ENCODE measurements at places on chromosomes 3 and 15.
A peak's percentile ranks its signal among the peaks of the same experiment; 100 is the strongest.

GRCh38 chr15:95635666-95636065 lies 694.8 kb upstream of the NR2F2 start:
- no peaks in the 10 kb centered on the region for H3K36me3 ChIP-seq
- no peak overlapping the region for H3K27ac ChIP-seq
- H3K4me1 ChIP-seq, result no peaks in the 10 kb centered on the region
- no peaks in the 10 kb centered on the region for H3K27me3 ChIP-seq

GRCh38 chr3:187741403-187742350 lies 3.6 kb downstream of the BCL6 start:
- H3K4me1 ChIP-seq, result peaks cover 67% of the 10 kb centered on the region

GRCh38 chr3:136856665-136857064 lies 5.3 kb upstream of the NCK1 start:
- no peak for DNase-seq
- peaks cover 14% of the 10 kb centered on the region for H3K4me1 ChIP-seq
- H3K27me3 ChIP-seq, result no peaks in the 10 kb centered on the region
- H3K27ac ChIP-seq, result no peak overlapping the region
- H3K4me3 ChIP-seq, result no peak overlapping the region

GRCh38 chr3:127367593-127367992 lies 79.7 kb upstream of the PRR20G start:
- no peak overlapping the region for H3K4me3 ChIP-seq
- DNase-seq, result no peak
- H3K27ac ChIP-seq, result no peak overlapping the region

GRCh38 chr3:94301366-94301765 lies 238.5 kb downstream of the NSUN3 start:
- H3K4me3 ChIP-seq, result no peak overlapping the region
- H3K27me3 ChIP-seq, result no peaks in the 10 kb centered on the region
- H3K36me3 ChIP-seq, result no peaks in the 10 kb centered on the region

GRCh38 chr3:53613125-53613524 lies 118.7 kb downstream of the CACNA1D start:
- H3K36me3 ChIP-seq, result no peaks in the 10 kb centered on the region
- no peak overlapping the region for H3K27ac ChIP-seq
- DNase-seq, result no peak
- no peaks in the 10 kb centered on the region for H3K4me1 ChIP-seq
- peaks cover 22% of the 10 kb centered on the region for H3K27me3 ChIP-seq

DNA sequence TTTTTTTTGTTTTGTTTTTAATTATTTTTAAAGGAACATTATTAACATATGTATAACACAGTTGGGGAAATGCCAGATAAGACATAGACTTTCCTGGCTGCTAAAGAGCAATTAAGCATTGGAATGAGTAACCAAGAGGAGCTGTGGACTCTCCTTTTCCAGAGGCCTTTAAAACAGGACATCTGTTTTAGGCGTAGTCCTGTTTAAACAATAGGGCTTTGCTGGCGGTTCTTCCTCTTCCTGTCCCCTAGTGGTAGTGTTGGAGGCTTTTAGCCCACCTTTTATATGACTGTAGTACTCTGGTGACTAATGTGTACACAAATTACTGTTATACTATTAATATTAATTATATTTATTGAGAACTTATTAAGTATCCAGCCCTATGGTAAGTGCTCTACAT lies 81.9 kb downstream of the PPARG start:
- H3K4me1 ChIP-seq, result no peaks in the 10 kb centered on the region
- peaks cover 49% of the 10 kb centered on the region for H3K27me3 ChIP-seq
- H3K36me3 ChIP-seq, result no peaks in the 10 kb centered on the region
- H3K27ac ChIP-seq, result no peak overlapping the region
- H3K4me3 ChIP-seq, result no peak overlapping the region
- DNase-seq, result no peak

- DNase-seq, result no peak
- H3K27ac ChIP-seq, result no peak overlapping the region
- no peaks in the 10 kb centered on the region for H3K36me3 ChIP-seq
- no peaks in the 10 kb centered on the region for H3K4me1 ChIP-seq
- peaks cover 18% of the 10 kb centered on the region for H3K27me3 ChIP-seq
Measured at GRCh38 chr15:69360642-69361041, 53.5 kb upstream of the KIF23 start.

GRCh38 chr3:153244961-153245360 lies 82.9 kb downstream of the RAP2B start:
- H3K4me1 ChIP-seq, result peaks cover 18% of the 10 kb centered on the region
- no peaks in the 10 kb centered on the region for H3K27me3 ChIP-seq
- H3K36me3 ChIP-seq, result no peaks in the 10 kb centered on the region

DNA sequence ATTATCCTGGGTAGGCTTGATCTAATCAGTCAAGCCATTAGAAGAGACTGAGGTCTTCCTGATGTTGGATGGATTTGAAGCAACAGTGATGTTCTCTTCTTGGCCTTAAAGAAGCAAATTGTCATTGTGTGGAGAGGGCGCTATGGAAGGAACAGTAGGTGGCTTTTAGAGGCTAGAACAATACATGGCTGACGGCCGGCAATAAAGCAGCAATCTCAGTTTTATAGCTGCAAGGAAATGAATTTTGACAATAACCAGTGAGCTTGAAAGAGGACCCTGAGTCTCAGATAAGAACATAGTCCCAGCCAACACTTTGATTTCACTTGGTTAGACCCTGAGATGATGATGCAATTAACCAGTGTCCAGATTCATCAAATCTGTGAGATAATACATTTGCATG lies 302.1 kb downstream of the NSUN3 start:
- no peaks in the 10 kb centered on the region for H3K36me3 ChIP-seq
- DNase-seq, result no peak
- no peak overlapping the region for H3K4me3 ChIP-seq
- H3K4me1 ChIP-seq, result no peaks in the 10 kb centered on the region

- no peak overlapping the region for H3K27ac ChIP-seq
- H3K36me3 ChIP-seq, result no peaks in the 10 kb centered on the region
- peaks cover 35% of the 10 kb centered on the region for H3K27me3 ChIP-seq
- DNase-seq, result no peak
- H3K4me3 ChIP-seq, result no peak overlapping the region
Measured at GRCh38 chr15:91632176-91632575, 221.3 kb upstream of the SLCO3A1 start.

DNA sequence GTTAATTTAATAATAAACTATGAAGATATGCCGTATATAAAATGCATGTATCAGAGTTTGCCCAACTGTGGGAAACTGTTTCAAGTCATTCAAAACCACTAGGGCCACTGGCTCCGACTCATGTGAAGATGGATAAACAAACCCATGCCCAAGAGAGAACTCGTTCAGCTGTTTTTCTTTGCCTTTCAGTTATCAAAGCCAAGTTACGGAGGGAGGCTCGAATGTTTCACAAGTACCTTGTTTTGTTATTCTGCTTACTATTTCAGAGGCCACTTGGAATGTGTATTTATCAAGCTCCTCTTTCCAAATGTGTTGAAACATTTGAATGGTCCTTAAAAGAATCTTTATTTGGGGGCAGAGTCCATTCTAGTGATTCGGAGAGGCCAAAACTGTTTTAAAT lies 82.1 kb downstream of the DUT start:
- H3K4me1 ChIP-seq, result no peaks in the 10 kb centered on the region
- DNase-seq, result no peak
- no peak overlapping the region for H3K4me3 ChIP-seq

DNA sequence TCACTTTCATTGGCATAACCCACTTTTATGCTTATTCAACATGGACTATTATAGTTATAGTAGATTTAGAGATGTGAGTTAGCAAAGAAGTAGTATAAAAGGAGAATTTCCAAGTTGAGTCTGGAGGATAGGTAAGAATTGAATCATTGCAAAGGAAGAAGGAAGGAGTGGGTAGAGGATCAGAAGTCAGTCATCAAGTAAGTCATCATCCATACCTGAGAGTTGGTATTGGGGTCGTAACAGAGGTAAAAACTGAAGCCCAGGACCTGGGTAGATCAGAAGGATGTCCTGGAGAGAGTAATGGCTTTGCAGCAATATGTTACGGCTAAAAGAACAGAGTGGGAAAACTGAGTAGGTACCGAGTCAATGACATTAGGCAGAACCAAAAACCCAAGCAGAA lies 265.7 kb downstream of the SUCLG2 start:
- H3K27ac ChIP-seq, result no peak overlapping the region
- peaks cover 3% of the 10 kb centered on the region for H3K36me3 ChIP-seq
- peaks cover 10% of the 10 kb centered on the region for H3K4me1 ChIP-seq
- no peak overlapping the region for H3K4me3 ChIP-seq
- DNase-seq, result no peak

DNA sequence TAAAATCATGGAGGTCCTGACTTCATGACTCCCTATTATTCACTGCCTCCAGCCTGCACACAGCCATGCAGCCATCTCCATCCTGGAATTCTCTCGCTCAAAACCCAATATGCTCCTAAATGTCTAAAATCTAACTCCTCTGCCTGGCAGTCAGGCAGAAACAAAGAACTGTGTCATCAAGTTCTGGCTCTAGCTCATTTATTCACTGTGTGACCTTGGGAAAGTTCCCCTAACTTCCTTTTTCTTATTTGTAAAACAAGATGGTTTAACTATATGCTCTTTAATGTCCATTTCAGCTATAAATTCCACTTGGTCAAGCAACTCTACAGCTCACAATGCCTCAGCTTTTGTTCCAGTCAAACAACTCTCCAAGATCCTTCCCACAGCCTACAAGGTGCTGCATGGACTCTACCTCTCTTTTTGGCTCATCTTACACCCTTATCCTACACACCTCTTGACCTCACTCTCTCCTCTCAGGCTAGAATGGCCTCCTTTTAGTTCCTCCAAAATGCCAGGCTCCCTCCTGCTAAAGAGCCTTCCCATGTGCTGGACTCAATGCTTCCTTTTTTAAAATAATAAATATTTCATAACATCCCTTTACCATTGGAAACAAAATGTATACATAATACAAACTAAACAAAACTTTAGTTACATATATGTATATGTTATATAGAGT lies 16.4 kb downstream of the PIK3CB start:
- no peak overlapping the region for H3K4me3 ChIP-seq
- DNase-seq, result no peak
- no peaks in the 10 kb centered on the region for H3K27me3 ChIP-seq
- H3K4me1 ChIP-seq, result peaks cover 19% of the 10 kb centered on the region

- peaks cover 29% of the 10 kb centered on the region for H3K27me3 ChIP-seq
- H3K4me1 ChIP-seq, result no peaks in the 10 kb centered on the region
- H3K4me3 ChIP-seq, result no peak overlapping the region
- no peak overlapping the region for H3K27ac ChIP-seq
- H3K36me3 ChIP-seq, result no peaks in the 10 kb centered on the region
Measured at GRCh38 chr15:66934868-66935520, 130.4 kb upstream of the SMAD3 start.

DNA sequence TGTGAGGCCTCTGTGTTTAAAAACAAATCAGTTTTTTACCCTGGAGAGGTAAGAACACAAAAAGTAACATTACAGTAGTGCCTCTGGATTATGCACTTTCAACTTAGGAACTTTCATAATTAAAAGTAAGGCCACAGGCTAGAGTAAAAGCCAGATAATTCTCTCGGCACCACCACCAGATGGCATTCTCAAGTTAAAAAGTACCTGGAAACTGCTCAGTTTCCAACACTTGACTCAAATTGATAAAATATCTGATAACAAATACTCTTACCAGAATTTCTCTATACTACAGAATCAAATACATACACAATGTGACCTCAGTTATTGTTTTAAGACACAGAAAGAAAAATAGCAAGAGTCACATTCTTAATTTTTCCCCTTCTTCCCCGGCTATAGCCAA lies 19.9 kb downstream of the SPICE1 start:
- no peak overlapping the region for H3K27ac ChIP-seq
- peaks cover 7% of the 10 kb centered on the region for H3K36me3 ChIP-seq
- H3K27me3 ChIP-seq, result no peaks in the 10 kb centered on the region
- DNase-seq, result peak; percentile 21

GRCh38 chr3:130699765-130700164 lies 46.9 kb downstream of the PIK3R4 start:
- H3K4me3 ChIP-seq, result no peak overlapping the region
- DNase-seq, result no peak
- no peak overlapping the region for H3K27ac ChIP-seq
- H3K36me3 ChIP-seq, result peaks cover 42% of the 10 kb centered on the region

- no peaks in the 10 kb centered on the region for H3K36me3 ChIP-seq
- no peak overlapping the region for H3K27ac ChIP-seq
- no peak overlapping the region for H3K4me3 ChIP-seq
- no peaks in the 10 kb centered on the region for H3K27me3 ChIP-seq
Measured at GRCh38 chr3:55402886-55403609, 84.1 kb downstream of the WNT5A start.

DNA sequence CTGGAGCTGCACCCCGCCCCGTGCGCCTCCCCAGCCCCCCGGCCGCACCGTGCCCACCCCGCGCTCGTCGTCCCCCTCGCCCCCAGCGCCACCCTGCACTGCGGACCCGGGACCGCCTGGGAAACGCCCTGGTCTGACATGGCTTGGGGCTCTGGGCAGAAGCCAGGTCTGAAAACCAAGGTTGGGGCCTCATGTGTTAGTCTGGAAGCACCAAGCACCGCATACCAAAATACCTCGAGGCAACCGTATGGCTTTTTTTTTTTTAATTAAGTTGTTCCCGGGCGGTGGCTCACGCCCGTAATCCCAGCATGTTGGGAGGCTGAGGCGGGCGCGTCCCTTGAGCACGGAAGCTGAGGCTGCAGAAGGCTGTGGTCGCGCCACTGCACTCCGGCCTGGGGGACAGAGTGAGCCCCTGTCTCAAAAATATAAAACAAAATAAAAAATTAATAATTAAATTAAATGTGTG lies 91.5 kb upstream of the CHD2 start:
- peaks cover 34% of the 10 kb centered on the region for H3K4me1 ChIP-seq
- H3K36me3 ChIP-seq, result peaks cover 20% of the 10 kb centered on the region
- no peaks in the 10 kb centered on the region for H3K27me3 ChIP-seq
- DNase-seq, result no peak

GRCh38 chr15:35130245-35130644 lies 45.1 kb upstream of the NANOGP8 start:
- DNase-seq, result no peak
- H3K4me3 ChIP-seq, result no peak overlapping the region
- no peaks in the 10 kb centered on the region for H3K36me3 ChIP-seq
- H3K27ac ChIP-seq, result no peak overlapping the region
- no peaks in the 10 kb centered on the region for H3K4me1 ChIP-seq

GRCh38 chr3:10703875-10704274 lies 112.2 kb upstream of the SLC6A11 start:
- H3K4me1 ChIP-seq, result no peaks in the 10 kb centered on the region
- peaks cover 71% of the 10 kb centered on the region for H3K27me3 ChIP-seq
- H3K4me3 ChIP-seq, result no peak overlapping the region
- H3K27ac ChIP-seq, result no peak overlapping the region
- DNase-seq, result no peak

GRCh38 chr3:5297895-5298294 lies 110.4 kb downstream of the EDEM1 start:
- no peak overlapping the region for H3K27ac ChIP-seq
- peaks cover 7% of the 10 kb centered on the region for H3K27me3 ChIP-seq
- H3K4me3 ChIP-seq, result no peak overlapping the region
- H3K4me1 ChIP-seq, result peaks cover 5% of the 10 kb centered on the region
- no peaks in the 10 kb centered on the region for H3K36me3 ChIP-seq
- no peak for DNase-seq

GRCh38 chr15:94327356-94327936 lies 96.1 kb downstream of the MCTP2 start:
- H3K27me3 ChIP-seq, result no peaks in the 10 kb centered on the region
- H3K4me3 ChIP-seq, result no peak overlapping the region
- peaks cover 8% of the 10 kb centered on the region for H3K36me3 ChIP-seq
- peaks cover 25% of the 10 kb centered on the region for H3K4me1 ChIP-seq
